Activated CD4-positive, CD25-positive, alpha-beta regulatory T cell (primary cell): ENCODE measurements at places on chromosomes 7 and 10.

DNA sequence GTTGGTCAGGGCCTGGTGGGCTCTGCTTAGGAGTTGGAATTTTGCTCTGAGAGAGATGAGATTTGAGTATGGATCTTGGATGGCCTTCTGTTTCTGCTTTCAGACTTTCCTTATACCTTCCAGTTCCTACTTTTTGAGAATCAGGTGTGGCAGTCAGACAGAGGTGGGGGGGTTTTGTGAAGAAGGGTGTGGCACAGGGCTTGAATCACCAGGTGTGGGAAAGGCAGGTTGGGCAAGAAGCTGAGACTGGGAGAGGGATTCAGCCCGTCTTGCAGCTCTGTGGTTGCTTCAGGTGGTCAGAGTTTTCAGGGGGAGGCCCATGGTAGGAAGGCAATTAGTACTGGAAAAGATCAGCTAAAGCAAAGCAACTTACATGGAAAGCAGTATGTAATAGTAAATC, 340.2 kb downstream of the LRMDA start:
- no peak for DNase-seq

DNA sequence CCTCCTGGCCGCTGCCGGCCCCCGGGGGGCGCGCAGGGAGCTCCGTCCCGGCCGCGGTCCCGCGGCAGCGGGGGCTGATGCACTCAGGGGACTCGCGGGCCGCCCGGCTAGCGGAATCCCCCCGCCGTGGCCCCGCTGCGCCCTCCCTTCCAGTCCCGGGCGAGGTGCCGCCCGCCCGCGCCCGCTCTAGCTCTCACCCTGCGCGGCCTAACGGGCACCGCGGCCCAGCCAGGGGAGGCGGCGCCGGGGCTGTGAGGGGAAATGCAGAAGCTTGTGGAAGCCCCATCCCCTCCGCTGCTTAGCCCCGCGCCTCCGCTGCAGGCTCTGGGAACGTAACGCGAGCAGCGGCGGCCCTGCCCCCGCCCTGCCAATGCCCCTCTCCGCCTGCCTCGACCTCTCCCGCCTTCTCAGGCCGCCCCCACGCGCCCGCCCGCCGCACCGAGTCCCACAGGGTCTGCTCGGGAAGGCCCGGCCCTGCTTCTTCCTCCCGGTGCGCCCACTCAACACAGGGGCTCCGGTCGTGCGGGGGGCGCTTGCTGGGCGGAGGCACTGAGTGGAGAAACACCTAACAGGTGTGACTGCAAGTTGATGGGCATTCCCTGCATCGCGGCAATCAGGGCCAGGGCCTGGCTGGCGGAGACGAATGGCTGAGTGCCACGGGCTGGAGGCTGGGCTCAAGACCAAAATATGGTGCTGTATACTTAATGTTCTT, 384 bp upstream of the TMEM229A start:
- no peak for DNase-seq

DNA sequence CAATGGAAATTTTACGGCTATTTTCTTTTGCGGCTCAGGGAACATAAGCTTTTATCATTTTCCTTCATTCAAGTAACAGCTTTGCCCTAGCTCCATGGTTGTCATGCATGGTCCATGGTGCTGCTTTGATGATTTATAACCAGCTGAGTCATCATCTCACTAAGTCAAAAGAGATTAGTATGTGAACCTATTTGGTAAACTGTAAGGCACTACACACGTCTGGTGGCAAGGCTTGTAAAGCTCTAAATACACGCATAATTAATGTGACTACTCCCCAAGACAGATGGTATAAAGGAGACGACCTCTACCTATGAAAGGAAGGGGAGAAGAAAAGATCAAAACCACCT, 340.2 kb downstream of the KCNMA1 start:
- DNase-seq = no peak

DNA sequence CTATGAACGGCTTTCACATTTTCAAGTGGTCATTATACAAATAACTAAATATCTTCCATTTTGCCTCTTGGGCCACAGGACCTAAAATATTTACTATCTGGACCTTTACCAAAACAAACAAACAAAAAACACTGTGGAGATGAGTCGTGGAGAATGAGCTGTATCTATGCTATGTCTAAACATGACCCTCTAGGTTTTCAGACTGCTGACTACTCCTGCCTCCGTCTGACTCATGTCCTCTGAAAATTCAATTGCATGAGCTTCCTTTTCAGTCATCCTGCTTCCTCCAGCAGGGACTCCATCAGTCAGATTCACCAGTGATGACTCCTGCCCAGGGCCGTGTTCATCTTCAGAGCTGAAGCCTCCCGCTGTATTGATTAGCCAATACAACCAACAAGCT, 96.8 kb downstream of the COL28A1 start:
- DNase-seq = no peak

DNA sequence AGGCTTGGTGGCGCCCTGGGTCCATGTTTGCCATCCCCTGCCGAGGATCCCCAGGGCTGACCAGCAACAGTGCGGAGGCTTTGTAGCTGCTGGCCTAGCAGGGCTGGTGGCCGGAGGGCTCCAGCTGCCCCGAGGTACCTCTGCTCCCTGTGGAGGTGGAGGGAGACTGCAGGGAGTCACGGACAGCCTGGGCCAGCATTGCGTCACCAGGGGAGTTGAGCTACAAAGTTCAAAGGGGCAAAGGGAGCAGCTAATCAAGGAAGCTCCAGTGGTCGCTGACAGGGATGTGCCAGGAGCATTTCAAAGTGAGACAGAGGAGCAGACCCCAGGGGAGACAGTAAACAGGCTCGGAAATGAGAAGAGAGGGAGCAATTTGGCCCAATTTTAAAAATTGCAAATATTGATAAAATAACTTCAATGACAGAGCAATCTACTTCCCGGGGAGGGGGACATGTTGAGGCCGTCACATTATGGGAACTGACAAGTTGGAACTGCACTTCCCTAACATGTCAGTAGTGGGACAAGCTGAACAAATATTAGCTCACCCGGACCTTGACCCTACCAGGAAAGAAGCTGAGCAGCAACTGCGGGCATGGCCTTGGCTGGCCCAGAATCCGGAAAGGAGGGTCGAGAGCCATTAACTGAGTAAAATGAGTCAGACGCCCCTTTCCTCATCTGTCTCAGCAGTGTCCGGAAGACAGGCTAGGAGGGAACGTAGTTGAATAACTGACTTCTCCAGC, 39.4 kb downstream of the BTBD16 start:
- no peak for DNase-seq

GRCh38 chr10:1577373-1577770, 160.0 kb downstream of the ADARB2 start:
- DNase-seq = no peak

- DNase-seq = no peak
Observed at GRCh38 chr10:12243864-12244620, 48.1 kb downstream of the CDC123 start.

DNA sequence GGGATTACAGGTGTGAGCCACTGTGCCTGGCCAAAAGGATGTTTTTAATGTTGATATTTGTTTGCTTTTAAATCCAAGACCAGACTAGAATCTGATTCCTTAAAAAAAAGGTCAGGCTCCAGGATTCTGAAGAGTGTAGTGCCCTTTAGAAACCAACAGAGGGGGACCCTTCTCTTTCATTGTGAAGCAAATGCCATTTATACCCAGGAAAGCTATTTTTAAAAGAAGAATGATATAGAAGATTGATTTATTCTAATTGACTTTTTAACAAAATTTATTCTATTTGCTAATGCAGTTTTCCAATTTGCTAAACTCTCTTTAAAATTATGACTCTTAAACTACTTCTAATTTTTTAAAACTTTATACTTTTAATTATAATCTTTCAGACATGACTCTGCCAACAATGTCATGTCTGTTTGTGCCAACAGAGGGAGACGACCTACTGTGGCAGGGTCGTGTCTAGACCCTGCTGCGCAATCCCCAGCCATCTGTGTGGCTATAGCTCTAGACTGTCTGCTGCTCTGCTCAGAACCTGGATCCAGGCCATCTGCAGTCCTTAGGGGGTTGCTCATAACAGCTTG, 201.0 kb upstream of the IMMP2L start:
- DNase-seq = no peak

GRCh38 chr7:22791204-22792158, 31.2 kb downstream of the TOMM7 start:
- no peak for DNase-seq

- no peak for DNase-seq
Observed at GRCh38 chr10:62386356-62387320, 12.5 kb downstream of the ZNF365 start.
